Natural killer cell (primary cell): ENCODE measurements at places on chromosomes 2 and 18.
A peak's percentile ranks its signal among the peaks of the same experiment; 100 is the strongest.

DNA sequence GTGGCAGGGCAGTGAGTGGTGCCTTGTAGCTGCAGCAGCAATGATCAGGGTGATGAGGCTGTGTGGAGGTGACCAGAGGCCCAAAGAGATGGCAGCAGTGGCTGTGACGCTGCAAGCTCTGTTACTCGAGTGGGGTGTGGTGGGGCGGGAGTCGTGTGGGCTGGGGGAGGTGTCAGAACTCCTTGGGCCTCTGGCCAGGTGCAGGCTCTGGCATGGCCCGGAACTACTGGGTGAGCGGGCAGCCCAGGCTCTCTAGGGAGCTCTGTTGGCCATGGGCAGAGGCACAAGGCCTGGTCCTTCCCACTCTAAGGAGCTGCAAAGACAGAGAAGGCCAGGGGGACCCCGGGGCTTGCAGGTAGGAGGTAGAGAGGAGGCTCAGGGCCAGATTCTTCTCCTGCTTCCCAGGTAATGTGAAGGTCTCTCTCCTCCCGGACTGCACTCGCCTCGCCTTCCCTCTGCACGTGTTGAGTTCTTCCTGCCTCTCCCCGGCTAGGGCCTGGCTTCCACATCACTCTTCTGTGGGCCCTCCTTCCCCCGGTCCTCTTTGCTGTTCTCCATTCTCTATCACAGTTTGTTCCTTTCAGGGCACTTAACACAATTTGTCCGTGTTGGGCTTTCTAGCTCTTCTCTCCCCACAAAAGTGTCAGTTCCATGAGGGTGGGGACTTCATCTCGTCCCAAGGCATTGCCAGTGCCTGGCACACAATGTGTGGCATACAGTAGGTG is 114.8 kb downstream of the MCFD2 start:
- no peaks in the 10 kb centered on the region for H3K27me3 ChIP-seq
- H3K36me3 ChIP-seq, result no peaks in the 10 kb centered on the region
- H3K4me3 ChIP-seq, result no peak overlapping the region
- no peaks in the 10 kb centered on the region for H3K4me1 ChIP-seq

GRCh38 chr2:68946117-68946516 is 6.6 kb downstream of the GKN2 start:
- H3K27me3 ChIP-seq, result no peaks in the 10 kb centered on the region
- H3K4me3 ChIP-seq, result no peak overlapping the region
- H3K4me1 ChIP-seq, result no peaks in the 10 kb centered on the region
- no peak for DNase-seq
- no peaks in the 10 kb centered on the region for H3K36me3 ChIP-seq

- no peak overlapping the region for H3K27ac ChIP-seq
- no peaks in the 10 kb centered on the region for H3K36me3 ChIP-seq
- H3K4me1 ChIP-seq, result no peaks in the 10 kb centered on the region
- H3K27me3 ChIP-seq, result no peaks in the 10 kb centered on the region
- DNase-seq, result no peak
Observed at GRCh38 chr18:58993260-58993659, 128.6 kb downstream of the ZNF532 start.

GRCh38 chr2:71419145-71419544 is 34.2 kb upstream of the DYSF start:
- H3K27me3 ChIP-seq, result no peaks in the 10 kb centered on the region
- H3K4me1 ChIP-seq, result peaks cover 2% of the 10 kb centered on the region
- H3K36me3 ChIP-seq, result peaks cover 24% of the 10 kb centered on the region
- H3K4me3 ChIP-seq, result no peak overlapping the region
- no peak for DNase-seq

DNA sequence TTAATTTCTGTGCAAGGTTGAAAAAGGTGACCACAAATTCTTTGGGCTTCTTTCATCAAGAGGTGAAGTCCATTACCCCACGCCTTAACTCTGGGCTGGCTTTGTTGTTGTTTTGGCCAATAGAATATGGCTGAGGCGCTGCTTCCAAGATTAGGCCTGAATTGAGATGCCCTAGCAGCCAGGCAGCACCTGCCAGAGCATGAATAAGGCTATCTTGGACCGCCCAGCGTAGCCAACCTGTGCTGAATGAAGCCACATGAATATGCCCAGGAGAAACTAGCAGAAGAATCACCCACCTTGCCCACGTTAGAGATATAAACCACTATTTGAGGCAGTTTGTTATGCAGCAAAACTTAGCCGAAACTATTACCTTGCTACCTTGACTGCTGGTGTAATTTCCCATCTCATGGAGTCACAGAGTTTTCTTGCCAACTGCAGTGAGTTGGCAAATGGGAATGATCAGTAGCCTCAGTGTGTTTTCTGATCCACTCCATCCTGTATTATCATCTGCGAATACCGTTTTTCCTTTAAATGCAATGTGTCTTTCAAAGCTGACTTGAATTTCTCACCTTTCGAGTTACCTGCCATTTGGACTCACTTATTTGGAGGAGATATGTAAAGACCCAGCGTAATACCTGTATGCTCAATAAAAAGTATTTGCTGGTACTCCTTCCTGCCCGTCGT is 679 bp downstream of the TSGA10 start:
- peaks cover 15% of the 10 kb centered on the region for H3K4me1 ChIP-seq
- H3K27me3 ChIP-seq, result no peaks in the 10 kb centered on the region

GRCh38 chr2:232162187-232162586 is 200.7 kb downstream of the DIS3L2 start:
- H3K27me3 ChIP-seq, result no peaks in the 10 kb centered on the region
- no peak for DNase-seq
- no peak overlapping the region for H3K4me3 ChIP-seq
- no peak overlapping the region for H3K27ac ChIP-seq
- no peaks in the 10 kb centered on the region for H3K4me1 ChIP-seq

DNA sequence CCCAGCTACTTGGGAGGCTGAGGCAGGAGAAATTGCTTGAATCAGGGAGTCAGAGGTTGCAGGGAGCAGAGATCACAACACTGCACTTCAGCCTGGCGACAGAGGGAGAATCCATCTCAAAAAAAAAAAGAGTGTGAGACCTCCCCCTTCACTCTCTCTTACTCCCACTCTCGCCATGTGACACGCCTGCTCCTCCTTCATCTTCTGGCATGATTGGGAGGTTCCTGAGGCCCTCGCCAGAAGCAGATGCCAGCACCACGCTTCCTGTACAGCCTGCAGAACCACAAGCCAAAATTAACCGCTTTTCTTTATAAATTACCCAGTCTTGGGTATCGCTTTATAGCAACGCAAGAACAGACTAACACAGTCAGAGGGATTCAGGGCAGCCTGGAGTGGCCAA is 66.3 kb upstream of the CREB1 start:
- H3K4me1 ChIP-seq, result peaks cover 9% of the 10 kb centered on the region
- H3K27me3 ChIP-seq, result no peaks in the 10 kb centered on the region
- no peak overlapping the region for H3K27ac ChIP-seq

GRCh38 chr2:39033980-39034379 is 86.9 kb downstream of the SOS1 start:
- H3K27me3 ChIP-seq, result no peaks in the 10 kb centered on the region
- no peak for DNase-seq
- peaks cover 18% of the 10 kb centered on the region for H3K36me3 ChIP-seq
- no peaks in the 10 kb centered on the region for H3K4me1 ChIP-seq
- no peak overlapping the region for H3K27ac ChIP-seq

DNA sequence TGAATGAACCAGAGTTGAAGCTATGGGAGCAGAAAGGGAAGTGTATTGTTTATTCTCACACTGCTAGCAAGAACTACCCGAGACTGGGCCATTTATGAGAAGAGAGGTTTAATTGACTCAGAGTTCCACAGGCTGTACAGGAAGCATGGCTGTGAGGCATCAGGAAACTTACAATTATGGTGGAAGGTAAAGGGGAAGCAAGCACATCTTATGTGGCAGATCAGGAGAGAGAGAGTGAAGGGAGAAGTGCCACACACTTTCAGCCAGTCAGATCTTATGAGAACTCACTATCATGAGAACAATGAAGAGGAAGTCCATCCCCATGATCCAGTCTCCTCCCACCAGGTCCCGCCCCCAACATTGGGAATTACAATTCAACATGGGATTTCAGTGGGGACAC is 383.2 kb upstream of the SLC14A2 start:
- H3K4me3 ChIP-seq, result no peak overlapping the region
- H3K27me3 ChIP-seq, result no peaks in the 10 kb centered on the region
- H3K4me1 ChIP-seq, result no peaks in the 10 kb centered on the region
- H3K36me3 ChIP-seq, result no peaks in the 10 kb centered on the region
- H3K27ac ChIP-seq, result no peak overlapping the region

DNA sequence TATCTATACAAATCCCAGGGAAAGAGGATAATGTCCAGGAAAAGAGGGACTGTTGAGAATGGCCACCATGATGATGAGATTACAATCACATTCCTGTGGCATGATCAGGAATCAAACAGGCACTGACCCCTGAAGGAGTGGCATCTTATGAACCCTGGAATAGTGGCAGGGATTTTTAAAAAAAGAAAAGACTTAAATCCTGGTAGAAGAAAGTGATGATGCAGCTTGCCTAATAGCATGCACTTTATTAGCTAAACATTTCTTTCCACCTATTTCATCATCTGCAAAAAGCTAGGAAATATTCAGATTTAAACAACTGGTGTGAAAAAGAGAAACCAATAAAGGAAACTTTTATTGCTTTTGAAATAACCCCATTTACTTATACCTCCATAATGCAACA is 87.2 kb upstream of the FSHR start:
- no peaks in the 10 kb centered on the region for H3K36me3 ChIP-seq
- no peak overlapping the region for H3K27ac ChIP-seq
- H3K4me3 ChIP-seq, result no peak overlapping the region
- no peak for DNase-seq
- H3K4me1 ChIP-seq, result no peaks in the 10 kb centered on the region
- no peaks in the 10 kb centered on the region for H3K27me3 ChIP-seq

- H3K4me1 ChIP-seq, result peaks cover 25% of the 10 kb centered on the region
- peak; percentile 73 for DNase-seq
- no peak overlapping the region for H3K27ac ChIP-seq
- no peaks in the 10 kb centered on the region for H3K36me3 ChIP-seq
Observed at GRCh38 chr2:235669269-235669831, 175.5 kb downstream of the AGAP1 start.

GRCh38 chr2:151765760-151766410 is 31.6 kb upstream of the NEB start:
- DNase-seq, result no peak
- no peaks in the 10 kb centered on the region for H3K36me3 ChIP-seq
- H3K27me3 ChIP-seq, result no peaks in the 10 kb centered on the region
- H3K27ac ChIP-seq, result peak overlapping the region; percentile 71
- no peak overlapping the region for H3K4me3 ChIP-seq

DNA sequence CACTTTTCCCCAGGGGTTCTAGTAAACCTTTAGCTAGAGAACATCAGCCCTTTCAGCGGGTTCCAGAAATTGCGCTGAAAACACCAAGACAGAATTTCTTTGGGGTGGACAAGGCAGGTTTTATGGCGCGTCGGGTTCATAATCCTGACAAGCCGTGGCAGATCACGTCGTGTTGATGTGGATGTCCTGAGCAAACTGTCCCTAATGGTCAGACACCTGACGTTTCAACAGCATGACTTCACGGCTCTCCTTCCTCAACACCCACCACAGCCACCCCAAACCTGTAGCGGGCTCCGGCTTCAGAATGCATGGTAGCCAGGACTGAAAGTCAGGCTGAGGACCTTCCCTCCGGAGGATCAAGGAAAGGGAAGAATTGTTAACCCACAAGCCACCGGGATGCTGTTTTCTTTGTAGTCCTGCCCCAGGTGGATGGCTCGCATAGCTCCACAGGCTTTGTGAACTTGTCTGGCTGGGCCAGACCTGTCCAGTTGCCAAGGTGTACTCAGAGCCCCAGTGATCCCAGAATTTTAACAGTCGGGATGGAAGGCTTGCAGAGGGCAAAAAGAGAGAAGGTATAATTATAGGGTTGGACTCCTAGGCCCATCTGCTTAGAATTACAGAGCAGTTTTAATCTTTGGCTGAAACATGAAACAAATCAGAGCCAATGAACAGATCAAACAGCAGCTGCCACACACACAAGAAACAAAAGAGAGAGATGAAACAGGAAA is 1.5 kb downstream of the APCDD1 start:
- H3K4me3 ChIP-seq, result no peak overlapping the region
- no peak for DNase-seq
- H3K27ac ChIP-seq, result no peak overlapping the region
- no peaks in the 10 kb centered on the region for H3K4me1 ChIP-seq
- peaks cover 16% of the 10 kb centered on the region for H3K27me3 ChIP-seq

GRCh38 chr2:119522671-119523070 is 1.6 kb downstream of the SCTR start:
- H3K27ac ChIP-seq, result no peak overlapping the region
- no peak for DNase-seq

GRCh38 chr18:74651327-74652128 is 53.9 kb downstream of the ZNF407 start:
- H3K4me1 ChIP-seq, result no peaks in the 10 kb centered on the region
- H3K27me3 ChIP-seq, result no peaks in the 10 kb centered on the region
- no peak overlapping the region for H3K27ac ChIP-seq
- H3K4me3 ChIP-seq, result no peak overlapping the region
- no peak for DNase-seq
- H3K36me3 ChIP-seq, result no peaks in the 10 kb centered on the region

DNA sequence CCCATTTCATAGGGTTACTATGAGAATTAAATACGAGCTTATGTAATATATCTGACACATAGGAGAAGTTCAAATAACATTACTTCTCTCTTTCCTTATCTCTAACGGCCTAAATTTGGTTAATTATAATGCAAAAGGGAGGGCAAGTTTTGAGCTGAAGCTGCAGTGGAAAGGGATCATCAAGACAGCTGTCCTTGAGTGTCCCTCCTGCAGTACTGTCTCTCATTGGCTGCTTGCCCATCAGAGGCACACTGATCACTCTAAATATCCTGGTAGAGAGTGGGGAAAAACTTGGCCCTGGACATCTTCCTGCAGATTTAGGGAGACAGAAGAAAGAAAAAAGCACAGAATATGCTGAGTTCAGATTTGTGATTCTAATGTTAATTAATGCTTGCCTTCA is 186.0 kb downstream of the CAMKMT start:
- no peak overlapping the region for H3K4me3 ChIP-seq
- no peak overlapping the region for H3K27ac ChIP-seq
- no peaks in the 10 kb centered on the region for H3K36me3 ChIP-seq

- DNase-seq, result no peak
- H3K27me3 ChIP-seq, result no peaks in the 10 kb centered on the region
- no peaks in the 10 kb centered on the region for H3K36me3 ChIP-seq
- H3K27ac ChIP-seq, result no peak overlapping the region
- H3K4me3 ChIP-seq, result no peak overlapping the region
- H3K4me1 ChIP-seq, result no peaks in the 10 kb centered on the region
Observed at GRCh38 chr18:23837591-23837990, 148.3 kb downstream of the LAMA3 start.

DNA sequence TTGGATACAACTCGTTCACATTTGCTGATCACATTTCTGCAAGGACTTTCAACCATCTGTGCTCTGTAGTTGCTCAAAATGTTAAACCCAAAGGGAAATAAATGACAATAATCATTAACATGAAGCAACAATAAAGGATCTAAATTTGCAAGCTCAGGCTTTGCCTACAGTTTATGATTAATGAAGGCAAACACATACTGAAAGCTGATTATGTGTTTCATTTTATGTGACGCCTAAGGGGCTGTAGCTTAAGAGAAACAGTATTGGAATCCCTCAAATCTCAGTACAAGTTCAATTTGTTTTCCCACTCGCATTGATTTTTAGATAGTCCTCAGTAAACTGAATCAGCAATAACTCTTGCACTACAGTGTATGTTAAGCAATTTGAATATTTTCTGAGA is 160.3 kb upstream of the FSIP2 start:
- DNase-seq, result no peak
- no peaks in the 10 kb centered on the region for H3K4me1 ChIP-seq
- no peaks in the 10 kb centered on the region for H3K36me3 ChIP-seq
- no peak overlapping the region for H3K27ac ChIP-seq
- H3K27me3 ChIP-seq, result no peaks in the 10 kb centered on the region
